ENCODE measurements at places on chromosomes 11 and 22.

GRCh38 chr11:83054001-83054400 lies 17.7 kb downstream of the RAB30 start:
- no peak for DNase-seq

DNA sequence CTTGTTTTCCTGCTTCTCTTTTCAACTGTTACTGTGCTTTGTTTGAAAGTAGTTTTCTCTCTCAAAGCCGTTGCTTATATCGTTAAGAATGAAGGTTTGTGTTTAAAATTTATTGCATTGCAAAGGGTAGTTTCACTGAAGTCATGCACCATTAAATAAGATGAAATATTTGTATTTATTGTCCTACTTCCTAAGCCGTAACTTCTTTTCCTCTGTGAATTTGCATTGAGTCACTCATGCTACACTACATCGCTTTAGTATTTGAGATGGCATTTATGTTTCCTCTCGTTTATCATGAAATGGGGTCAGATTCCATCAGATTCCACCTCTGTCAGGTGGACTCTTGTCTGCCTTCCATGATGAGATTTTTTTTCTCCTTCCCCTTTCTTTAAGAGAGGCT lies 65.8 kb upstream of the RASSF10 start:
- DNase-seq: no peak

GRCh38 chr11:35165423-35166368 lies 26.7 kb downstream of the CD44 start:
- peak; percentile 67 for DNase-seq

GRCh38 chr11:114713756-114714155 lies 35.4 kb downstream of the NXPE2 start:
- DNase-seq: no peak

GRCh38 chr22:39920134-39920743 lies 19.4 kb downstream of the GRAP2 start:
- DNase-seq: no peak

- no peak for DNase-seq
Observed at GRCh38 chr11:12674936-12675696, 895 bp downstream of the TEAD1 start.

- no peak for DNase-seq
Observed at GRCh38 chr22:45859231-45860161, 117.5 kb downstream of the WNT7B start.

GRCh38 chr11:109236696-109237095 lies 185.3 kb upstream of the C11orf87 start:
- DNase-seq: no peak

- DNase-seq: no peak
Observed at GRCh38 chr11:106242718-106243415, 165.4 kb downstream of the AASDHPPT start.

DNA sequence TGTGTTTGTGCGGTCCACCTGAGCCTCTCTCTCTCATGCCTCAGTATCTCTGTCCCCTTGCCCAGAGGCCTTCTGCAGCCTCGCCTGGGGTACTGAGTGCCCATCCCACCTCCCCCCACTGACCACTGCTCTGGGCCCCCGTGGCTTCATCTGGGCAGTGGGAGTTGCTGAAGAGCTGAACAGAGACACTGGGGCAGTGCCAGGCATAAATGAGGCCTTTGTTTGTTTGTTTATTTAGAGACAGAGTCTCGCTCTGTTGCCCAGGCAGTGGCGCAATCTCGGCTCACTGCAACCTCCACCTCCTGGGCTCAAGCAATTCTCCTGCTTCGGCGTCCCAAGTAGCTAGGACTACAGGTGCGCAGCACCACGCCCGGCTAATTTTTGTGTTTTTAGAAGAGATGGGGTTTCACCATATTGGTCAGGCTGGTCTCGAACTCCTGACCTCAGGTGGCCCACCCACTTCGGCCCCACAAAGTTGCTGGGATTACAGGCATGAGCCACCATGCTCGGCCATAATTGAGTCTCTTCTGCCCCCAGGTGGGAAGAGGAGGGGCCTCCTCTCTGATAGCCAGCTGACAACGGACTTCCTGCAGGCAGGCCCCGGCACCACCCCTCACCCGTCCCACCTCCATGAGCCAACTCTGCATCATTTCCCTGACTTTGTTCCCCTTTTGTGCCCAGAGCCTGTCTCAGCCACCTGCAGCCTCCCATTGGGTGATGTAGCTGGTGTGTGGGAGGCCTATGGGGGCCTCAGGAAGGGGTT lies 9.3 kb downstream of the CRYBB3 start:
- no peak for DNase-seq

DNA sequence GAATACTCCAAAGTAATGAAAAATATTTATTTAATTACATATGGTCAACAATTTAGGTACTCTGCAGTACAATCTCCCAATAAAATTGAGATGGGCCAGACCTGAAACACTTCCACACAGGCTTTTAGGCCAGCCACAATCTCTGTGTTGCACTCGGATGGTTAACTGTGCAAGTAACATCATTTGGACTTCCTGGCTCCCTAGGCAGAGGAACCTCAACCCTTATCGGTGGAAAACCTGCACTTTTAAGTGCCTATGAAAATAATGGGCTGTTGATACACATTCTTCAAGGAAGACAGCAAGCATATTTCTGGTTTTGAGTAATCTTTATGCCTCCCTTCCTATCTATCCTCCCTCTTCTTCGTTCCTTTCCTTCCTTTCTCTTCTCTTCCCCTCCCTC lies 343.1 kb downstream of the SOX6 start:
- no peak for DNase-seq

GRCh38 chr11:76903325-76903724 lies 42.6 kb downstream of the ACER3 start:
- DNase-seq: no peak

DNA sequence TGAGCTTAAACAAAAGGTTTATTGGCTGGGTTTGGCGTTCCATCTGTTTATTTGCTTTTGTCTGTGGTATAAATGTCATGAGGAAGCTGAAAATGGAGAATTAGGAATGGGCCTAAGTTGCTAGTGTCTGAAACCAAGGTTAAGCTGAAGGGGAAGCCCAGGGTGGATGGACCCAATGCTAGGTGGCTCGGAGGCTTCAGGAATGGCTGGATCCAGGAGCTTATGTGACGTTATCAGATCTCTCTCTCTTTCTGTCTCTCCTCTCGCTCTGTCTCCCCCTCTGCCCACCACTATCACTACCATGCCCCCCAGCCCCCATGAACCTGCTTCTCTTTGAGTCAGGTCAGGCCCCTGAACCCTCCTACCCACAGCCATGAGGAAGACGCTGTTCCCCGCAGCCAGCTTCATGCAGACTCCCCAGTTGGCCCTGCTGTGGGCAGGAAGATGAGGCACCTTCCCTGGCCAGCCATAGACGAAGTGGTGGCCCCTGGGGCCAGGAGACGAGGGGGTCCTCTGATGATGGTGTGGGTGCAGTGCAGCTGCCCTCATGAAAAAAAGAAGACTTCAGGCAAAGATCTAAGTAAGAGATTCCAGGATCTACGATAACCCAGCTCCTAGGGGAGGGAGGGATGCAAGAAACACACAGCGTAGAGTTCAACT lies 101.5 kb downstream of the BRD1 start:
- DNase-seq: no peak

GRCh38 chr11:34510218-34510617 lies 3.4 kb downstream of the ELF5 start:
- DNase-seq: no peak

DNA sequence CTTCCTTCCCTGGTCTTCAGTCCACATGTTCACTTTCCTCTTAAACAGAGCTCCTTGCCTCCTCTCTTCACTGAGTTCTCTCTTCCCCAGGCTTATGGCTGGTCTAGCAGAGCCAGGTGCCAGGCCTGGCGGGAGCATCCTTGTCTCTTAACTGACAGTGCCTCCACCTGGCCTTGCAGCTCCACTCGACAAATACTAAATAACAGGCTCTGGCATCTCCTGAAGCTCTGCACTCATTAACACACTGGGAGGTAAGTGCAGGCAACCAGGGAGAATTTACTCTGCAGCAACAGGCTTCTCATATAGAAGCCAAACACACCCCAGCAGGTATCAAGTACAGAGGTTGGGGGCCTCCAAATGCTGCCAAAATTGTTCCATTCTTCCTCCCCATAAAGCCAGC lies 438.1 kb downstream of the SOX6 start:
- DNase-seq: no peak

- DNase-seq: no peak
Observed at GRCh38 chr11:117218133-117218915, 13.5 kb downstream of the PCSK7 start.

DNA sequence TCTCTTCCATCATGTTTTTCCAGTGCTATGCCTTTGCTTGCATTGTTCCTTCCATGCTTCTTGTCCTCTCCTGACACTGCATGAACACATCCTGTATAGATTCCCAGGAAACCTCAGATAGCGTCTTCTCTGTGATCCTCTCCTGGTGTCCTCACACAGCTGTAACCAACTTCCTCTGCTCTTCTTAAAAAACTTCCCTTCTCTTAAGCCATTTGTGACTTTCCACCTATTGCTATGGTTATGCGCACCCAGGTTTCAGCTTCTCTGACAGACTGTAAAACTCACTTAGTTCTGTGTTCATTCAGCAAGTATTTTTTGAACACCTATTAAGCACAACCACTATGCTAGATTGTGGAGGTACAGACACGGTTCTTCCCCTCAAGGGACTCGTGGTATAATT lies 5.1 kb upstream of the APLP2 start:
- DNase-seq: no peak

DNA sequence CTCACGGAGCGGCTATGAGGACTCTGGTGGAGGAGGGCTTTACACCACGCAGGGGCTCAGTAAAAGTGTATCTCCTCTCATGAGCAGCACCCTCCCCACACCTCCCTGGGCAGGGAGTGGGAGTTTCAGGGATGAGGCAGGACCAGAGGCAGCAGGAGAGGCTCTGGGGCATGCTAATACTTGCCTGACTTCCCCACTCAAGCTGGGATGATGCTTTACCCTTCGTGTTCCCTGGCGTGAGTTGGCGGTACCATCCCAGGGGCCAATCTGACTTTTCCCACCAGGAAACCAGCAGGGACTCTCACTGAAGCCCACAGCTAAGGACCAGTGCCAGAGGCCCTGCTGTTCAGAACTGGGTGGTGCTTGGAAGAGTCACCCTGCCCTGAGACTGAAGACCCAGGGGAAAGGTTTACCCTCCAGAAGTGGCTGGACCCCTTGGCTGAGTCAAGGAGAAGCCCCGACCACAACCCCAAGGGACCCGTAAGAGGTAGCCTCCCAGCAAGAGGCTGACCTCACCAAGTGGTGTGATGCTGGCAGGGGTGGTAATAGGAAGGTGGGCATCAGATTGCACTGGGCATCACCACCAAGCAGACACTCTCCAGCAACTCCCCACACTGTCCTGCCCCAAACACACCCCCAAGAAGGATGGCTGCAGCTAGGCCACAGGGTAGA lies 65.6 kb downstream of the THAP12 start:
- DNase-seq: no peak

DNA sequence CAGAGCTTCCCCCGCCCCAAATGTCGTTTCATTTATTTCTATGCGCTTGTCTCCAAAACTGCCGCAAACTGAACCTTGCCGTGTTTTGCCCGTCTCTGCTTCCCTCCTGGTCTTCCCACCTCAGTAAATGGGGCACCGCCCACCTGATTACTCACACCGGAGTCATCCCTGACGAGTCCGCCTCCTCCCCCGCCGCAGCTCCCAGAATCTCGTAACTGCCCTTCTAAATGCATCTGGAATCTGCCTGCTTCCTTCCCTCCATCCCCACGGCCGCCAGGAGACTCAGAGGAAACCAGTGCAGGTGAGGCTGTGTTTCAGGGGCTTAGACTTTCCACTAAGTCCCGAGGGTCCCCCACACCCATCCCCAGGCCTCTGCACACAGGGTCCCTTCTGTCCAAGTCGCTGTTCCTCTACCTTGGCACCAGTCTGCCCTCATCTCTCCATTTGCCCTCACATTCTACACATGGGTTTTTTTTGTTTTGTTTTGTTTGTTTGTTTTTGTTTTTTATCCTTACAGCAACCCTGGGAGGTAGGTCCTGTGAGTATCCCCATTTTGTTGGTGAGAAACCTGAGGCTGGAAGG lies 62.6 kb upstream of the PHF21B start:
- no peak for DNase-seq

DNA sequence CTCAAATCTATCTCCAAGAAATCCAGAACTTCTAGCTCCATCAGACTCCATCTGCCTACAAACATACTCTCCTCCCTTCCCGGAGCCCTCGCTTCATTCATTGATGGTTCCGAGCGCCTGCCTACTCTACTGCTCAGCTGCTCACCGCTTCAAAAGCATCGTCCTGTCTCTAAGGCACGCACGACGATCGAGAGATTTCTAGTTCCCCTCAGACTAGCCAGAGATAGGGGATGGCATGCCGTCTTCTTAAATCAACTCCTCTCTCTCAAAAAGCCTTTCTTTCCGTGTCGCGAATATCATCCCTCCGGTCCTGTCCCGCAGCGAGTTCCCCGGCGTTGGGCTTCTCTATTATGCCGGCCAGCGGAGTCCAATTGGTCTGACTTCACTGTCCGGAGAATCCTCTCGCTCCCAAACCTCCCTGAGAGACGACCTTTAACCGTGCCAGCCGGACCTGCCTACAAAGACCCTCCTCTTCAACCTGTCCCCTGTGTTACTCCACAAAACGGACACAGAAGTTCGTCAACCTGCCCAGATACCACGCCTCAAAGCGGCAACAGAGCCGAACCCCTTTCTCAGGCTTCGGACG lies 592 bp downstream of the EEF1G start:
- no peak for DNase-seq

DNA sequence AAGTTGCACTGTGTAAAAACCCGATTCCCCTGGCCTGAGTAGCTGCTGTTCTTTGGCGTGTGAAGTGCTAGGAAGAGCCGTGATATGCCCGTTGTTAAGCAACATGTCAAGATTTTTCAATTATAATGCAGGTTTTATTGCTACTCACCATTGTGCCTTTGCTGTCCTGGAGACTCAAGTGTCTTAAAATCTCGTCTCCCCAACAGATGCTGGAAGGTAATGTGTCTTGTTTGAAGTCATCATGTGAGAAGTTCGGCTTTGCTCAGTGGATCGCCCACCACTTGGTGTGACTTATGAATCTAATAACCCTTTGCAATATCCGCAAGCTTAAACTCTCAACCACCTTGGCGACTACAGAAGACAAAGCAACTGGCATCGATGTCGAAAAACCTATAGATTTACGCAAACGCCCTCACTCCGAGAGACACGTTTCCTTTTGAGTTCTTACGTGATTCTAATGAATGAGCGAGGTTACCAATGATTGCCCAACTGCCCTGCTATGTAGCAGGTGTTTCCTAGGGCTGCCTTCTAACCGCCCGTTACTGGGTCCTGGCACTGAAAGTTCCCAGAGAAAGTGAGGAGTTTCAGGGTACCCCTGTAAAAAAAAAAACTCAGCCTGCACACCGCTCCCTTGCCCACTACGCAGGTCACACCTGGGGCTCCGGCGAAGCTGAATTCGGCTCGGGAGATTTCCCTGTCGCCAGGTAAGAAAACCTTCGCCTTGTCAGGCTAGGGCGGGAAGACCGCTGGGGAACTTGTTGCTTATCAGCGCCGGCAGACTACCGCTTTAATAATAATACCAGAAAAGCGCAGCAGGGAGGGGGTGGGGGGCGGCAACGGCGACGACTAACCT lies 21.2 kb upstream of the BDNF start:
- DNase-seq: no peak

GRCh38 chr22:31958625-31959239 lies 14.4 kb downstream of the YWHAH start:
- DNase-seq: no peak

GRCh38 chr11:115930886-115931547 lies 426.8 kb upstream of the CADM1 start:
- no peak for DNase-seq
